IPS DF 19.7 (cell line): ENCODE measurements at places on chromosomes 16 and 17.

- no peak for DNase-seq
These were observed 189.4 kb downstream of the CCT6B start for GRCh38 chr17:34771891-34772290.

- DNase-seq: no peak
These were observed 8.7 kb downstream of the CD300LB start for GRCh38 chr17:74522381-74523105.

- DNase-seq: no peak
These were observed 90.9 kb upstream of the BCAR1 start for GRCh38 chr16:75342308-75342811.

DNA sequence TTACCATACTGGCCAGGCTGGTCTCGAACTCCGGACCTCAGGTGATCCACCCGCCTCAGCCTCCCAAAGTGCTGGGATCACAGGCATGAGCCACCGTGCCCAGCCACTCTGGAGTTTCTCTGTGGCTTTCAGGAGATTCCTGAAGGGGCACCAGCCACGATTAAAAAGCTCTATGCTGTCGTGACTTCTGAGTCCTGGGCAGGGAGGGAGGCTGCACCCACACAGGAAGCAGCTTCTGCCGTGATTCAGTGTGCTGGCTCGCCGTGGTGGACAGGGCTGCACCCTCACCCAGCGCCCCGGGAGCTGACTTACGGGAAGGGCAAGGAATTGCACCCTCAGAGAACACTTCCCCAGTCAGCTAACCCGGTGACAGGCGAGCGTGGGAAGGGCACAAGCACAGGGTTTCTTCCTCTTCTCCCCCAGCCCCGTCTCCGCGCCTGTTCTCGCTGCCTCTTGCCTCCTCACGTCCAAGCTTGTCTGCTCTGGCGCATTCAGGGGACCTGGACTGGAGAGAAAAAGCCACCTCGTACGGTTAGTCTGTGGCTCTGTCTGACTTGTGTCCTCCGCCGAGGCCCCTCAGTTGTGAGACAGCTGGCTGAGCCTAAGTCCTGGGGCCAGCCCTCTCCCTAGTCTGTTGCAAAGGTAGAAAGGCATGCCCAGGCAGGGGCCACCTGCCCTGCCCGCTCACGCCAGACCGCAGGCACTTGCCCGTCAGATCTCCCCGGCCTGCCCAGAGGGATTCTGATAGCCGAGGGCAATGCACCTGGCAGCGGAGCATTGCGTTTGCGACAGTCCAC, 145.0 kb downstream of the SEC14L1 start:
- no peak for DNase-seq

- DNase-seq: no peak
These were observed 73.8 kb upstream of the METRNL start for GRCh38 chr17:83005639-83006038.

DNA sequence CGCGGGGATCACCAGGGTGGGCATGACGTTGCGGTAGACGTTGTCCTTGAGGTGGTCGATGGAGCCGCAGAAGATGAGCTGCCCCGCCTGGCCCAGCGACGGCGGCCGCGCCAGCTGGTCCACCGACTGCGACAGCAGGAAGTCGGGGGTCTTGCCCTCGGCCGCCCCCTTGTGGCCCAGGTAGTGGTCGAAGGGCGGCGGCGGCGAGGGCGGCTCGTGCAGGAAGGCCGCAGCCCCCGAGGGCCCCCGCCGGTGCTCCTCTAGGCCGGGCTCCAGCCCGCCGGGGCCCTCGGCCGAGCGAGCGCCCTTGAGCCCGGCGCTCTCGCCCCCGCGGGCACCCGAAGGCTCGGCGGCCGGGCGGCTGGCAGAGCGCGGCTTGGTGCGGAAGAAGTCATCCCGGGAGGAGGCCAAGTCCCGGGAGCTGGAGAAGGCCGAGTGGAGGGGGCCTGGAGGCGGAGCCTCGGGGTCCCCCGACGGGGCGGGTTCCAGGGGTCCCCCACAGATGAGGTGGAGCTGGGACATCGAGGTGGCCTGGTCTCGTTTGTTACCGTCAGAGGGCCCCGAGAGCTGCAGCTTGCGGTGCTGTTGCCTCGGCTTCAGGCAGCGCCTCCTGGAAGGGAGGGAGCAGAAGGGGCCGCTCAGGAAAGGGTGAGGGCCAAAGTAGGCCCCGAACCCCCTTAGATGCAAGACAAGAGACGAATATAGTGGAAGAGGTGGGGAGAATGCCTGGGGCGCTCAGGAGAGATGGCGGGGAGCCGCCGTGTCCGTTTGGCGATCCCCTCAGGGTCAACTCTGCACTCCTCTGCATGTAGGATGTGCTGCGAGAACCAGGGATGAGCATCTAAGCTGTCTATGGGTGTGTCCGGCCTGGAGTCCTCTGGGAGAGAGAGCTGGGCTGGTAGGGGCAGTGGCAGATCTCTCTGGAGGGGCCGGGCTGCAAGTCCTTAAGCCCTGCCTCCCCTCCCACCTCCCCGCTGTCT, 8.8 kb downstream of the FAM171A2 start:
- DNase-seq: no peak

DNA sequence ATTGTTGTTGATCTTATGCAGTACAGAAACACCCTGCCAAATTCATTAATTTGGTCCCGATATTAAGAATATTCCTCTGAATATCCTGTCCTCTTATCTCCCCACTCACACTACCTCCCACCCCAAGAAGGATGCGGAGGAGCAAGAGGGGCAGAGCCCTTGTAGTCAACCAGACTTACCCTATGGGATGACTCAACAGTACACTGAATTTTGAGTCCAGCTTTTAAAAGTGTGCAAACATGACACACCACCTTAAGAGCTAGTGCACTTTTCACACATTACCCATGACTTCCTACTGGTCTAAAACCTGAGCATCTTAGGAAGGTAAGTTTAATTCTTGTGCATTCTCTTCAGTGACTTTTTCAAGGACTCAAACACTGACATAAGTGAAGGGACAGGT, 9.5 kb downstream of the USP22 start:
- DNase-seq: no peak

GRCh38 chr17:1183171-1183873, 3.5 kb upstream of the ABR start:
- DNase-seq: no peak

DNA sequence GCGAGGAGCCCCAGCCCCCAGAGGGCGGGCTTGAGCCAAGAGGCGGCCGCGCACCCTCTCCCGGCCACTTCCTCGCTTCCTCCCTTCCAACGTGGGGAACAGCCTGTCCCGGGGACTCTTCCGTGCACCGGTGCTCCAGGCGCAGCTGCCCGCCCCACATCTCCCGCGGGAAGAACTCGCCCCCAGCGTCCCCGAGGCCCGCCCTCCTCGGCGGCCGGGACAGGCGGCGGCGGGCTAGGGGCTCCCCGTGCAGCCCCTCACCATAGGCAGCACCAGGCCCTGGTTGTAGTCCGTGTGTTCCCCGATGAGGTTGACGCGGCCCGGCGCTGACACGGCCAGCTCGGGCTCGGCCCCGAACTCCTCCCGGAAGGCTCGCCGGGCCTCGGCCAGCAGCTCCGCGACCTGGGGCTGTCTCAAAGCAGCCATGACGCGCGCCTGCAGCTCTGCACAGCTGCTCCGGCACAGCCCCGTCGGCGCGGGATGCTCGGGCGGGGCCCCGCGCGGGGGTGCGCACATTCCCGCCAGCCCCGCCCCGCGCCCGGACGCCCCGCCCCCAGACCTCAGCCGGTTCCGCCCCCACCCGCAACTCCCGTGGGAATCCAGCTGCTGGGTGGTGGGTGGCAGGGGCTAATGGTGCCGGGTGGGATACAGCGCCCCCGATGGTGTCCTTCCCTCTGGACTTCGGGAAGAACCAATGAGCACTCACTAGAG, at the start of gene GALK1:
Gene GALK1, minus strand, starts transcription at position 482 of the 711 bp plus-strand sequence. Its CDS starts 56 bp downstream, at position 426.
- DNase-seq: no peak

DNA sequence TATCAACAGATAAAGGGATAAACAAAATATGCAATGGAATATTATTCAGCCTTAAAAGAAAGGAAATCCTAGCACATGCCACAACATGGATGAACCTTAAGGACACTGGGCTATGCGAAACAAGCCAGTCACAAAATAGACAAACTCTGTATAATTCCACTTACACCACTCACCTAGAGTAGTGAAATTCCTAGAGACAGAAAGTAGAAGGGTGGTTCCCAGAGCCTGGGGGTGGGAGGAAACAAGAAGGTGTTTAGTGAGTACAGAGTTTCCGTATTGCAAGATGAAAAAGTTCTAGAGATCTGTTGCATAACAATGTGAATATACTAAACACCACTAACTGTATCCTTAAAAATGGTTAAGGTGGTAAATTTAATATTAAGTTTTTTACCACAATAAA, 10.0 kb downstream of the SPOP start:
- DNase-seq: no peak

GRCh38 chr17:48391444-48391843, 38.6 kb downstream of the SKAP1 start:
- no peak for DNase-seq

- DNase-seq: no peak
These were observed 17.1 kb downstream of the FOXK2 start for GRCh38 chr17:82536512-82537201.

DNA sequence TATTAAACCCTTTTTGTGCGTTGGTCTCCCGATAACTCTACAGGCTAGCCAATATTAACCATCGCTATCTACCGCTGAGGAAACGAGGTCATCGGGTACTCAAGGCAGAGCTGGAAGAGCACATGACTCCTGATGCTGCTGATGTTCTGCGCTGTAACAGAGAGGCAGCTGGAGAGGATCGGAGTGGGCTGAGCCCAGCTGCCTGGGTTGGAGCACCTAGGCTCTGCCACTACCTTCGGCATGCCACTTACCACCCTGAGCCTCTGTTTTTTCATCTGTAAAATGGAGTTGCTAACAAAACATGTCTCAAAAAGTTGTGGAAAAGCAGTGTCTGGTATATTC, 432 bp upstream of the SLC46A1 start:
- no peak for DNase-seq

DNA sequence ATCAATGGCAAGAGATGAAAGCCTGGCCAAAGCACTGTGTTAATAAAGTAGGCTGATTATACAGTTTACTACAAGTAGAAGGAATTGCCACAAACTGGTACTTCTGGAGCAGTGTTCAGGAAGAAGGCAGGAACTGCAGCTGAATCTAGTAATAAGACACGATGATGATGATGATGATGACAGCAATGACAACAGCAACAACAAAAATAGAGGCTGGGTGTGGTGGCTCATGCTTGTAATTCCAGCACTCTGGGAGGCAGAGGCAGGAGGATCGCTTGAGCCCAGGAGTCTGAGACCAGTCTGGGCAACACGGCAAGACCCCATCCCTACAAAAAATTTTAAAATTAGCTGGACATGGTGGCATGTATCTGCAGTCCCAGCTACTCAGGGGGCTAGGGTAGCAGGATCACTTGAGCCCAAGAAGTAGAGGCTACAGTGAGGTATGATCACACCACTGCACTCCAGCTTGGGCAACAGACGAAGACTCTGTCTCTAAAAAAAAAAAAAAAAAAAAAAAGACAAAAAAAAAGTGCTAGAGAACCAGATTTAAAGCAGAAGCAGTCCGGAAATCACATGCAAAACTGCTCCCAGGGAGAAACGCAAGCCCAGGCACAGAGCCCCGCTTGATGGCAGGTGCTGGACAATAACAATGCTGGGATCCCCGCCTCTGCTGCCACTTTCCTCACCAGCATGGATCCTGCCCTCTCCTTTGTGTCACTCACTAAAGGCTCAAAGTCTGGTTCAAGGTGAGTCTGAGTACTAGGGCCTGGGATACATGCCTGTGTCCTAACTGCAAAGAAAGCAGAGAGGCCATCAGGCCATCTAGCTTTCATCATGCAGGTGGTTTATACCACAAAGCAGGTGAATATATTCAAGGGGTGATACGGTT, 44.8 kb downstream of the CPPED1 start:
- no peak for DNase-seq

DNA sequence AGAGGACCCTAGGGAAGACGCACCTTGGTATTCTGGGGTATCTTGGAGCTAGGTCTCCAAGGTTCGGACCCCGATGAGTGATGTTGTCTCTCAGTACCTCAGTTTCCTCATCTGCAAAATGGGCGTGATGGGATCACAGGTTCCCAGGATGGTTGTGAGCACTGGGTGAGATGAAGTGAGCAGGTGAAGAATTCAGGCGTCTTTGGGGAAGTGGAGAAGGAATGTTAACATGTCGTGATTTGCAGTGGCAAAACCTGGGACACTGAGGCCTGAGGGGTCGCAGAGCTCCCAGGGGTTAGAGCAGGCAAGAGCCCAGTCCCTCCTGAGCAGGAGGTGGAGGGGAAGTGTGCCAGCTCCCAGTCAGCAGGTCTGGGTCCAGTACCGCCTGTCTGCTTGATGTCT, 215.1 kb upstream of the GSE1 start:
- DNase-seq: no peak

DNA sequence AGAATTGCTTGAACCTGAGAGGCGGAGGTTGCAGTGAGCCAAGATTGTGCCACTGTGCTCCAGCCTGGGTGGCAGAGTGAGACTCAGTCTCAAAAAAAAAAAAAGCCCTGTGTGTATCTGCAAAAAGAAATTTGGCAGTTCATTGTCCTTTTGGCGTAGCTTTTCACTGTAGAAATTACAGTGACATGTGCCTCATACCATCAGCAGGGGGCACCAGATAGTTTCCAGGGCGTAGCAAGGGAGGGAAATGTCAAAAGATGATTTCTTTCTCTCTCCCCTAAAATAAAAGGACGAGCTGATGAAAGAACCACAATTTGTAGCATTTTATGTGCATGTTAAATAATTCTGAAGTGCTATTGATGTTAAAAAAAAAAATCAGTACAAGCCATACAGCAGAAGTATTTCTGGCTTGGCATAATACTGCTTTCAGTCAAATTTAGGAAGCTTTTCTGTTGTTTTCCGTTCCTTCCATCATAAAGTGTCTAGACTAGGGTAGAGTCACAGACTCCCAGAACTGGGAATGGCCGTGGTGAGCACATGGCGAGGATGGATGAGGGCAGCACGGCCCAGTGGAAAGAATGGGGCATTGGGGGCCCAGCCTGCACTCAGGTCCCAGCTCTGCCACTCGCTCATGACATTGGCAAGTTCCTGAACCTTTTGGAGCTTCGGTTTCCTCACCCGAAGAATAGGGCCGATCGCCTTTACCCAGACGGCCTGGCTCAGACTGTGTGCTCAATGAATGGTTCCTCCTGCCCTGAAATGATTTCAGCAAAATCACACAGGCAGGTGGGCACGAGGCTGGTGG, 59.8 kb upstream of the RPH3AL start:
- no peak for DNase-seq

DNA sequence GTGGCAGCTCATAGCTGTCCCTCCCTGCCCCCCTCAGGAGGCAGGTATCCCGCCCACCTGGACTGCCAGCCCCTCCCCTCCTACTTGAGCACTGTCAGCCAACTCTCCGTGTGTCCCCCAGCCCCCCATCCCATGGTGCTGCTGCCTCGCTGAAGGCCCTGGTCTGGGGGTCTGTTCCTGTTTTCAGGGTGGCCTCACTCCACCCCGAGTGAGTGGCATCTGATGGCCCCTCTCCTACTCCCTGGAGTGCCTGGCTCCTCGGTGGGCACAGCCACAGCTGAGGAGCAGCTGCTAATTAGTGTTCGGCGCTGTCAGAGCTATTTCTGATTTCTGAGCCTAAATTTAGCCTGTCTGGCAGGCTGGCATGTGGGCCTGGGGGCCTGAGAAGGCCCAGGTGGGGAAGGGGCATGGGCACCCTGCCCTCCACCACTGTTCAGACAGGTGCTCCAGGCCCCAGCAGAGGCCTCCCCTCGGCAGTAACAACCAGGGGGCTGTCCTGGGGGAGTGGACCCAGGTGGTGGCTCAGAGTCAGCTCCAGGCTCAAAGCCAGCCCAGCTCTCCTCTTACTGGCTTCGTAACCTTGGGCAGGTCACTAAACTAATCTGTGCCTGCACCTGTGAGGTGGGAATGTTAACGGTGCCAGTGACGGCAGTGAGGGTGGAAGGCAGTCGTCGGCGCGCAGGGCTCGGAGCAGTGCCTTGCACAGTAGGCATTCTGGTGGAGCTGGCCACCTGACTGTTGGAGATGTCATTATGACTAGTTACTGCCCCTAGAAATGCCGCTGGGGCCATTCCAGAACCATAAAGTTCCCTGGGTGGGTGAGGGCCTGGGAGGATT, 6.5 kb downstream of the FMNL1 start:
- no peak for DNase-seq
